ENCODE measurements at places on chromosomes 2 and 18.

- DNase-seq, result no peak
Observed at GRCh38 chr18:45945669-45946068, 21.5 kb downstream of the EPG5 start.

DNA sequence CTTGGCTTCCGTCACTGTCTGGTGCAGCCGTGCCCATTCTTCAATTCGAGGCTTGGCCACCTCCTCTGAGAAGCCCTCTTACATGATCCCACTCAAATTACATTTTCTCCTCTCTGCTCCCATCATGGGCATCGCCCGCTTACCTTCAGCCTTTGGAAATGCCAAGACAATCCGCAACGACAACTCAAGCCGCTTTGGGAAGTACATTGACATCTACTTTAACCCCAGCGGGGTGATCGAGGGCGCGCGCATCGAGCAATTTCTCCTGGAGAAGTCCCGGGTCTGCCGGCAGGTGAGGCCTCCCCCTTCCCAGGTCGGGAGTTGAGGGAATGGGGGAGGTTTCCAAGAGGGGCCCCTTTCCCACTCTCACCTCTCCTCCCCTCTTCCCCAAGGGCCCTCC is 38.3 kb downstream of the MYO7B start:
- DNase-seq, result no peak

DNA sequence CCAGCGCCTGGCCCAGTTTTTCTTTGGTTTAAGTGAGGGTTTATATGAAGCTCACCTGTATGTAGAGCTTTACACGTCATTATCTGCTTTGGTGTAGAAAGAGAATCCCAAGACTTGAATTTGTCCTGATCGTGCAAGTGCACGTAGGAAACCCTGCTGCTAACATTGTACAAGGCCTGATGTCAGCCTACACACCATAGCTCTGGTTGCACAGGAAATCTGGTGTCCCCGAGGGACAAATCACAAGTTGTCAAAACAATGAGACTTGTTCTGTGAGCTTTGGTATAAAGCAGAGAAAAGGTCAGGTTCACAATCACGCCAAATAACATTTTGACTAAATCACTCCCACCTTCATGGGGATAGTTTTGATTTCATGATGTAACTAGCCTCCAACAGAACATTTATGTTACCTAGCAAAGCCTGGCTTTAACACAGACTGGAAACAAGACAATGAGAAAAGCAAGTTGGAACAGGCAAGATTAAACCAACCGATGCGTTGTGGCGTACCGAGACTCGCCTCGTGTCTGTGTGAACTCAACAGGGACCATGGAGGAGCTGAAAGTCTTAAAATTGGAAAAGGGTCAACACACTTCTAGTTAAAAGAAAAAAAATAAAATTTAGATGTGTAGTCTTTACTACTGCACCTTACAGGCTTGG is 41.4 kb downstream of the ZAP70 start:
- no peak for DNase-seq

GRCh38 chr2:101815154-101815553 is 117.6 kb downstream of the MAP4K4 start:
- DNase-seq, result no peak

DNA sequence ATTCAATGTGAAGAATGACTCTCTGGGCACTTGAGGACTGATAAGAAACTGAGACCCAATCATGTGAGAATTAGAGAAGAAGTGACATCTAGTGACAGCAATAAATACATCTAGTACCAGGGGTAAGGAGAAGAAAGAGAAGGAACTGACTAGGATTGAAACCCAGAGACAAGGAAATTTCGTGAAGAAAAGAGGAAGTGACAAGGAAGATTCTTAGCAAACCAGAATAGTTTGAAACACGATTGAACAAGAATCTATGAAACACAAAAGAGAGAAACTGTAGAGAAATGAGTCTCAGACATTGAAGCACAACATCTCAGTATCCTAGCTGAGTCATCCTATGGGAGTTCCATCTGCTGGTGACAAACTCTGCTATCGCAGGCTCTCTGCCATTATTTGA is 571.9 kb upstream of the PKDCC start:
- no peak for DNase-seq

GRCh38 chr2:45889053-45889452 is 237.6 kb downstream of the PRKCE start:
- no peak for DNase-seq

GRCh38 chr2:62143696-62144095 is 52.2 kb upstream of the B3GNT2 start:
- DNase-seq, result no peak

GRCh38 chr18:48639772-48640432 is 101.1 kb downstream of the CTIF start:
- no peak for DNase-seq

- DNase-seq, result no peak
Observed at GRCh38 chr18:27848336-27848735, 328.6 kb downstream of the CDH2 start.

- no peak for DNase-seq
Observed at GRCh38 chr2:100283724-100284501, 38.4 kb downstream of the LONRF2 start.

- no peak for DNase-seq
Observed at GRCh38 chr2:72183016-72183415, 35.4 kb upstream of the CYP26B1 start.

DNA sequence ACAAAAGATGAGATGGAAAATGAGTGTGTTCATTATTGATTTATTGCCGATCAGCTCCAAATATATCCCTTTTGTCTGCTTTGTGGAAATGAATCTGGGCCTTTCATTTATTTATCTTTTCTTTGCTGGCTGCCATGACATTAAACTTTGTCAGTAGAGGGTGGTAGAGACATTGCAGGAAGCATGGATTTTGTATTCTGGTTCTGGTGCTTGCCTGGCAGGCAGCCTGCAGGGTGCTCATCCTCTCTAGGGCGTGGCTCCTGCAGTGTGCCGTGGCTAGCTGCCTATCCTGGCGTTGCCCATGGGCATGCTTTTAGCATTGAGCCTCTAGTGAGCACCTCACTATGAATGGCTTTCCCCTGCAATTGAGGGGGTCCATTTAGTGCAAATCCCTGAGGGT is 593.1 kb downstream of the RNF144A start:
- DNase-seq, result no peak

GRCh38 chr2:3139906-3140305 is 237.7 kb downstream of the EIPR1 start:
- no peak for DNase-seq

DNA sequence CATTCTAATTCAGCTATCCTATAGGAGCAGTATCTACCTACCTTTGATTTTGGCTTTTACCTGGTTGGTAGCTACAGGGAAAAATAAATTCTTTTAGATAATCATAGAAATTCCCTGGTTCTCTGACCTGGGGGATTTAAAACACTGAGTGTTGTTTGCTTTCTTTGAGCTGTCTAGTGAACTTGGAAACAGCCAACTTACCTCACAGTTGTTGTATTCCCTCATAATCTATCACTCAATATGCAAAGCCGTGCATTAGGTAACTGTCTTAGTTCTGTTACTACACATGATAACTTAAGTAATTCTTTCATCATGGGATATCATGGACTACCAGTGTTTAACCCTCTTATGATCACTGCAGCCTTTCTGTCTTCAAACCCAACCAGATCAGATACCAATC is 127.8 kb downstream of the TTC27 start:
- no peak for DNase-seq

- DNase-seq, result no peak
Observed at GRCh38 chr2:134818321-134818720, 20.1 kb upstream of the ACMSD start.

GRCh38 chr2:85485815-85486214 is 53.2 kb upstream of the MAT2A start:
- DNase-seq, result peak; percentile 32

DNA sequence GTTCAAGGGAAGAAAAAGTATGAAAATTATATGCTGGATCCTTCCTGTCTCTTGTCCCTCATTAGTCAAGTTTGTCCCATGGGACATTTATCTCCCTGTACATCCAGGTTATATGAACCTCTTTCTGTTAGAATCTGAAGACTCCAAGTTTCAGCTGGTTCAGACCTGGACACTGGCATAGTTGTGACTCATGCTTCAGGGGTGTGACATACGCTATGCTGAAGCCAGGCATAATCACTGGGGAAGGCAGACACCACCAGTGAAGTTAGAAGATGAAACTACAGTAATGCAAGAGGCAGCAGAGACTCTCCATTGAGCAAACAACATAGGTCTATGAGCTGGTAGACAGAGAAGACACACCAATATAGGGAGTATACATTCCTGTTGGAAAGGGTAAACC is 269.7 kb upstream of the SLC8A1 start:
- DNase-seq, result peak; percentile 51

GRCh38 chr18:61683856-61684255 is 209.0 kb downstream of the RNF152 start:
- no peak for DNase-seq

DNA sequence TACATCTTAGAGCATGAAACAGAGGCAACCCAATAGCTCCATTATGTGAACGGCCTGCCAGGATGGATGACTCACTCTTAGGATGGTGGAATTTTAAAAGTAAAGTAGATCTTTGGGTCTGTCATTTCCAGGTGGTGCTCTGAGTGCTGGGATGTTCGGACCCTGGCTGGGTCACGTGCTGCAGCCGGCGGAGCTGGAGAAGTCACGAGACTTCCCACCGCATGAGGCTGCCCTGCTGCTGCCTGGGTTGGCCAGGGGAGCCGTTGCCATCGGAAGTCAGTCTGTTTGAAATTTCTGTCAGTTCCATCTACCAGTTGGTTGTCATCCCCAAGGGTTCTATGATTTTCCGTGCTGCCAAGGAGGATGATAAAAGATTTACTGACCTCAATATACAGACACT is 93.3 kb upstream of the ALKAL2 start:
- DNase-seq, result no peak

GRCh38 chr18:4309227-4309626 is 145.9 kb downstream of the DLGAP1 start:
- DNase-seq, result no peak

GRCh38 chr2:135960656-135961551 is 24.5 kb downstream of the DARS1 start:
- DNase-seq, result peak; percentile 31

GRCh38 chr18:74204526-74205152 is 56.3 kb downstream of the TIMM21 start:
- no peak for DNase-seq

GRCh38 chr2:95234286-95234785 is 27.0 kb downstream of the ZNF892 start:
- no peak for DNase-seq

GRCh38 chr18:55990186-55990585 is 402.2 kb upstream of the TCF4 start:
- DNase-seq, result no peak

DNA sequence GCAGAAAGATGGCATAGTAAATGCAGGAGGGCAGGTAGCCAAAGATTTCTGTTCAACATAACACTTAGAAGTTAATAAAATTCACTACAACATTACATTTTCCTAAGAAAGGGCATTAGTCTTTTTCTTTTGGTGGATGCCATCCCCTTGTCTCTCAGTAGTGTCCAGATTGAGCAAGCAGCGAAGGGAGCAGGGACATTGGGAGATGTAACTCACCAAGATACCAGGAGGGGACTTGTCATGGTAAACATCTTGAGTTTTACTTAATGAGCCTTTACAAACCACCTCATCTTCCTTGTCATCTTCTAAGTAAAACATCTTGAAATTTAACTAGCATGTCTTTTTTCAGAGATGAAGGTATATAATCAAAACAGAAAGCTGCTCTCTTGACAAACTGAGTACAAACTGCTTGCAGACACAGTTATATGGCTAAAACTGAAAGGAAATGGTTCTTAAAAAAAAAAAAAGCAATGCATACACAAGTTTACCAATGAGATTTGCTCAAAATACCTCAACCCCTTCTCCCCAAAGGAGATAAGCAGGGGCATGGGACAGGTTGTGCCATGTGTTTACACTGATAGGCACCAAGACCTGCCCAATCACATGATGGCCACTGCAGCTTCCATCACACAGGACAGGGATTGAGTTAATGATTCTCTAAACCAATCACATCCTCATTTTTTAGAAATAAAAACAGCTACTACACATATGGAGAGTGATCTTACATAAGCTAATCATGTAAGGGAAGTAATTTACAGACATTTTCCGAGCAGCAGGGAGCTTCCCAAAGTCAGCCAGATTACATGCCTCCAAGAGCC is 30.3 kb downstream of the LPIN2 start:
- DNase-seq, result no peak

GRCh38 chr18:63145851-63146555 is 173.6 kb downstream of the BCL2 start:
- no peak for DNase-seq

GRCh38 chr2:71130905-71131244 is 441 bp downstream of the MPHOSPH10 start:
- DNase-seq, result no peak

- peak; percentile 59 for DNase-seq
Observed at GRCh38 chr2:32711219-32711618, 83.4 kb downstream of the TTC27 start.

GRCh38 chr2:3626118-3626811 is 31.4 kb downstream of the COLEC11 start:
- no peak for DNase-seq

- DNase-seq, result no peak
Observed at GRCh38 chr18:32455361-32455760, 15.3 kb downstream of the GAREM1 start.

GRCh38 chr2:122682356-122682755 is 926.9 kb downstream of the TSN start:
- DNase-seq, result no peak

DNA sequence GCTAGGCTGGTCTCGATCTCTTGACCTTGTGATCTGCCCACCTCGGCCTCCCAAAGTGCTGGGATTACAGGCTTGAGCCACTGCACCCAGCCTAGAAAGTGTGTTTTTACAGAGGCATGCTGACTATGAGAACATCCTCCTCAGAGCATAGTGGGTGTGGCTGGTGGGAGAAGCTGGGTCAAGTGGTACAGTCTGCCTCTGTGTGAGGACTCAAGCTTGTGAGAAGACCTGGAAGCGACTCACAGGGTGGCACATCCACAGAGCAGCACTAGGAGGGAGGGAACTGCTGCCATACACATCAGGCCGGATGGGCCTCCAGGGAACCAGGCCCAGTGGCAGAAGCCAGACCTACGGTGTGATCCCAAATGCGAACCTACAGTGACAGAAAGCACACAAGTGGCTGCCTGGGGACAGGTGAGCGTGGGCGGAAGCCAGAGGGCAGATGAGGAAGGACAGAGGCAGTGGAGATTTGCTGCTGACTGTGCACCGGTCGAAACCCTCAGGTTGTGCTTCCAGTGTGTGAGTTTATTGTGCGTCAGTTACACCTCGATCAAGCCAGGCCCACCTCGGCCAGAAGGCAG is 8.9 kb downstream of the ARHGEF4 start:
- no peak for DNase-seq

- no peak for DNase-seq
Observed at GRCh38 chr2:230821991-230822520, 42.7 kb upstream of the ITM2C start.

- DNase-seq, result no peak
Observed at GRCh38 chr2:229910832-229911412, 10.9 kb downstream of the TRIP12 start.

Measured in AG10803 (cell line).